ENCODE measurements at places on chromosomes 3 and 15.

GRCh38 chr15:35271371-35272043 lies 186.4 kb upstream of the NANOGP8 start:
- DNase-seq, result no peak

GRCh38 chr15:37107071-37107743 lies 6.9 kb upstream of the MEIS2 start:
- DNase-seq, result peak; percentile 56

DNA sequence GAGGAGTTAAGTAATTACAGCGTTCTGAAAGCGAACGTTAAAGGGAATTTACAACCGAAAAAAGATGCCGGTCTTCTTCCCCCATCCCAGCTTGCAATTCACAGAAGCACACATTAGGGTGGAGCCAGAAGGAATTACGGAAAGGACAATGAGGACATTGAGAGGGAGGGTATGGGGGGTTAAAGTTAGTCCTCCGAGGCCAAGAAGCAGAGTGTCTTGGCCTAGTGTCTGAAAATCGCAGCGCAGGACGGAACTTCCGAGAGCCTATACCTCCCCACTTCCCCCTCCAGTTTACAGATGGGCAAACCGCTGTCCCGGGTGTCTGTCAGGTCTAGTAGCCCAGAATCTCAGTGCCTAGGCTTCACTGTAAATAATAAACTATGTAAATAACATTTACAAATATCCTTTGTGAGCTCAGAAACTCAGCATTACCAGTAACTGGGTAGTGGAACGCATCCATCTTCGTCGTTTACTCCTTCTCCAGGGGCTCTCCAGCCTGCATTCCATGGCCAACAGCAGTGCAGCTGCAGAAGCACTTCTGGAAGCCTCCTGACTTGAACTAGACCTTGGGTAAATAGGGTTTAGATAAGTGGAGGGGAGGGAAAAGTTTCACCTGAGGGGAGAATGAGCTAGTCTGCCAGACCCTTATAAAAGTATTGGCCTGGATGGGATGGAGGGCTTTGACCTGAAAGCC lies 922 bp downstream of the ADPRH start:
- DNase-seq, result no peak

DNA sequence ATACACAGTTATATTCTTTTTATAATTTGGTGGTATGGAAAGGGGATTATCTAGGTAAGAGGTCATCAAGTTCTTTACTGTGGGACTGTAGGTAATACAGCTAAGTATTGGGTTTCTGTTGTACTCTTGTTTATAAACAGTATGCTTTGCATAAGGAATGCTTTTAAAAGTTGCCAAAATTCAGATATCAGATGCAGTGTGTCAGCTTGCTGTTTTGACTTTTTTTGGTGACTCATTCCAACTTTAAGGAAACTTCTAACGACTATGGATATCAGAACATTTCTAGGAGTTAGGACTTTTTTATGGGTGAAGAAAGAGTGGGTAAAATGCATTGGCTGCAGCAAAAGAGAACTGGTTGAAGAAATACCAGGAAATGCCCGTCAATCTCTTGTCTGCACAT lies 2.8 kb downstream of the SCAANT1 start:
- no peak for DNase-seq

DNA sequence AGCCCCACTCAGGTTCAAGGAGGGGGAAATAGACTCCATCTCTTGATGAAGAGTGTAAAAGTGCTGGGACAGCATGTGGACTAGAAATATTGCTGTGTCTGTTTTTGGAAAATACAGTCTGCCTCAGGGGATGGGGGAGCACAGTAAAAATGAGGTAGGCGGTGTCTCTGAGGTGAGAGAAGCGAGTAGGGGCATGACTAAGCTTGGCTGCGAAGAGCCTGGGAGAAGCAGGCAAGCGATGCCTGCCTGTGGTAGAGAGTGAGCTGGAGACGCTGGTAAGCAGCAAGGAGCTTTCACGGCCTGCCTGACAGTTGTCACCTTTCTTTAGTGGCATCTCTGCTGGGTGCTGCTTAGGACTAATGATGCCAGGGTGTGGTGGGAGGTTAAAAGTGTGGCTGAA lies 49.0 kb upstream of the DCLK3 start:
- no peak for DNase-seq

GRCh38 chr15:76140074-76140464 lies 80.3 kb downstream of the TMEM266 start:
- DNase-seq, result no peak

GRCh38 chr3:182633186-182633585 lies 160.1 kb upstream of the ATP11B start:
- no peak for DNase-seq

DNA sequence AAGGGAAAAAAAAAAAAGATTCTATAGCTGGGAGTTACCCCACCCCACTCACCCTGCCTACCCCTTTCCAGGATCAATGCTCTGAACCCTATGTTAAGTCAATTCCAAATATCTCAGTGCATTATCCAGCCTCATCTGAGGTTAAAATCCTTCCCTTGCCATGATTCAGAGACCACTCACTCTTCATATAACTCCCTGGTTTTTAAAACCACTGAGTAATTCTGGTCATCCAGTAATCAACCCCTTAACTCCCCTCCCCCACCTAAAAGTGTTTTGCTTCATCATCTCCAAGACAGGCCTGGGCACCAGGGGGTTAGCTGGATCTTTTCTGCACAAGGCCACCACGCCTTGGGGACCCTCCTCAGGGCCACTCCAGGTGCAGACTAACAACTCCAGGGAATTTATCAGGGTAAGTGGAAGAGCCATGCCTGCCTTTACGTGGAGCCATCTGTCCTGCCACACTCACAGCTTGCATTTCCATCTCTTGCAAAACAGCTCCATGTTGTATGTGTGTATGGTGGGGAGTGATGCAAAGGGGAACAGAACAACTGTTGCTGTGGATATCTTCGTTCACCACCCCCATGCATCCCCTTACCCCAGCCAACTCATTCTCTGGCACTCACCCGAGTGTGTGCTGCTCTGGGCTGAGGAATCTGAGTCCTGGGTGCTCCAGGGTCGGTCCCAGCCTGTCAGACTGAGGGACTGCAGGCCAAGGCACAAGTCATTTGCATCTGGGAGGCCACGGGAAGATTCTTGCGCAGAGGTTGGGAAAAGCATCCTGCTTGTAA lies 30.7 kb upstream of the RPS17 start:
- DNase-seq, result peak; percentile 25

DNA sequence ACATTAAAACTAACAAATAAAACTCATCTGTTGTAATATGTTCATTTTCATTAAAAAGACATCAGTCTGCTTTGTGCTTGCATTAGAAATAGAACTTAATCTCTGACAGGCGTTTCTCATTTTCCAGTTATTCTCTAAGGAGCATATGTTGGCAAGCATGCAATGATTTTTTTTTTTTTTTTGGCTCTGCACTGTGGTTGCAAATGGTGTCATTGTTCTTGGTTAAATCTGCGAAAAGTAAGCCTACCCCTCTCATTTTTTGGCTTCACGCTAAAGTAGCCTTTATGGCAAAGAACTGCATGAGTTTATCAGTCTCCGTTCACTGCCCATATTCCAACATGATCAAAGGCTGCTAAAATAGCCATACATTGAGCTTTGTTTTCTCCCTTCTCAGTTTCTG lies 403.2 kb downstream of the MECOM start:
- DNase-seq, result no peak

Measured in anterior cingulate cortex (tissue), 58 donors.